ENCODE measurements at places on chromosomes 5 and 9. TPM values are rescaled to one million over a fixed set of nuclear protein-coding genes. Genes with fewer than 3 reads are reported as not detected.

Gene HAVCR1
- total RNA-seq: 0.55 TPM

Gene CCDC152
- total RNA-seq: 3.9 TPM

Gene MBLAC2
- total RNA-seq: 16.4 TPM

Gene ARHGEF39
- total RNA-seq: 2.4 TPM

Data from uterus (tissue), 4 donors.